ENCODE measurements at places on chromosomes 1 and 21.

- no peak for DNase-seq
Observed at GRCh38 chr1:183285746-183286145, 99.7 kb downstream of the LAMC2 start.

DNA sequence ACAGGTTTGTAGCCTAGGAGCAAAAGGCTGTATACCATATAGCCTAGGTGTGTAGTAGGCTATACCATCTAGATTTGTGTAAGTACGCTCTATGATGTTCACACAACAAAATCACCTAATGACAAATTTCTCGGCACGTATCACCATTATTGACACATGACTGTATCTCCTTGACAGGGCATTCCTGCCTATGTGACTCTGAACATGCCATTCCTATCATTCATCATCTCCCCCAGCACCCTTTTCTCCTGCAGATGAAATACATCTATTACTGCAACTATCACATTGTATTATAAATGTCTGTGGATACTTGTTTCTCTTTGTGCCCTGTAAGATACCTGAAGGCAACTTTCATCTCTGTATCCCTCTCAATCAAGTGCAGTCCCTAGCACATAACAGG lies 29.9 kb downstream of the TP53BP2 start:
- DNase-seq, result no peak

- no peak for DNase-seq
Observed at GRCh38 chr1:84496498-84496897, 9.7 kb upstream of the SPATA1 start.

DNA sequence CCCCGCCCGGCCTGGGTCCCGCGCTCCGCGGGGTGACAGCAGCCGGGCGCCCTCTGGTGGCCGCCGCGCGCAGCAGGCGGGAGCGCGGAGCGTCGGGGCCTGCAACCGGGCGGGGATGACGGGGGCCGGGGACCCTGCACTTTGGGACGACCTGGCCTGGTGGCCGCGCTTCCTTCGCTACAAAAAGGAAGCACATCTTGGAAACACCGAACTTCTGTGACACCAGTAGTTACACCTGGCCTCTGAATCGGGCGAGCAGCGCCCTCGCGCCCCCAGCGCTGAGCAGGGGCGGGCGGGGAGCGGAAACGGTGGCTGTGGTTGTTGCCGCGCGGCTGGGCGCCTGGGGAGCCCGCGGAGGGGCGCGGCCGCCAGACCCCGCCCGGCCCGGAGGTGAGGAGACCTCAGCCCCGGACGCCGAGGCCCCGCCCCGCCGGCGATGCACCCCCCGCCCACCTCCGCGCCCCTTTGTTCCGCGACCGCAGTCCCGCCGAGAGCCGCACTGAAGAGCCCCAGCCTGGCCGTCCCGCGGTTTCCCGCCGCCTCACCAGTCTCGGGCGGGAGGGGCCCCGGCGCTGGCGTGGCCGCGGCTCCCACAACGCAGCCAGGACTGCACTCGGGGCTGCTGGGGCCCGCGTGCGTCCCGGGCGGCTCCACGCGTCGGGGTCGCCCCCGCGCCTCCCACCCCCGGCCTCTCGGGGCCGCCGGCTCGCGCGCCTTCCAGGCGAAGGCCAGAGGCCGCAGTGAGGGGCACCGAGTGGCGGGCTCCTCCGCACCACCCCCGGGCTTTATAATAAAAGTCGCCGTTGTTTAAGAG lies 59.3 kb downstream of the H3-3A start:
- DNase-seq, result peak; percentile 92

DNA sequence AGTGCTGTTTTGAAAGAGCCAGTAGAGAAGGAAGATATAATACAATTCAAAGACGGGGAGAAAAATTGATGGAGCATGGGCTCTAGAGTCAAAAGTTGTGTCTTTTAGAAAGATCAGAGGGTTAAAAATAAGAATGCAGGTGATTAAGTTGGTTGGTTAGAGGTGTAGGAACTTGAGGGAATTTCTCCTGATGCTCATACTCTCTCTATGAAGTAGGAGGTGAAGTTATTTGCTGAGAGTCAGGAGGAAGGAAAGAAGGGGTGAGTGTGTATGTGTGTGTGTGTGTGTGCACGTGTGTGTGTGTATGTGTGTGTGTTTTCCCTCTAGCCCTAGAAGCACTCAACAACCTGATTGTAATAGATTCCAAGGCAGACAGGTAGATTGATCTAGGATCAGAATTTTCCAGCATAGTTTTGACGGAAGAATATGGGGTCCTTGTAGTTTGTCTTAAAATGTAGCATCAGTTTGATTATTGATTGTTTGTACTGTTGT lies 88.3 kb upstream of the MACF1 start:
- DNase-seq, result no peak

DNA sequence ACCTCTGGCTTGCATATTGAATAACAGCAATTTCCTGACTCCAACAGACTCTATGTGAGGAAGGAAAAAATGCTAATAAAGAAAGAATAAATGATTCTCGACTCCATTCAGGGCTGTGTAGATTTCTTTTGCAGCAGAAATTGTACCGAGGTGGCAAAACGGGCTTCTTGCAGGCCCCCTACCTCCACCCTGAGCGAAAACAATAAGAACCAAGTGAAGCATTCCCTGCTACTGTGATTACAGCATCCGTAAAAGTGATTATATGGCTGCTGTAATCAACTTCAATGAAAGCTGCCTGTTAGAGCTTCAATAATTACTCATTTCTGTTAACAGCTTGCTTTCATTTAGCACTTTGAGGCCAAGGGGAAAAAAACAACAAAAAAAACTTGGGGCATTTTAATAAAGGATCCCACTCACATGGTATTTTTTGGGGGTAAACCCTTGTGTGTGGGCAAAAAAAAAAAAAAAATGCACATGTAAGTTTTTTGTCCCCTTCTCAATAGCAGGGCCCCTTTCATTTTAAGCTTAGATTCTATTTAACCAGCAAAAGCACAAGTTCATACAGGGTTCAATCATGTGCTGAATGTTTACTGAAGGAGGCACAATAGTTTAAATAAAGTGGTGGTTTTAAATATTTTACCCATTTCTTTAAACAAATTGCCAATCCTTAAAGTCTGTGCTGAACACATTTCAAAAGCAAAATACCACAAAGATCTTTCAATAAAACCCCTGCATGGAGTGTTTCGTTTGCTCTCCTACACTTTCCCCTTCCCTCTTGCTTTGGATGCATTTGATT lies 271.6 kb downstream of the LMO4 start:
- DNase-seq, result no peak

DNA sequence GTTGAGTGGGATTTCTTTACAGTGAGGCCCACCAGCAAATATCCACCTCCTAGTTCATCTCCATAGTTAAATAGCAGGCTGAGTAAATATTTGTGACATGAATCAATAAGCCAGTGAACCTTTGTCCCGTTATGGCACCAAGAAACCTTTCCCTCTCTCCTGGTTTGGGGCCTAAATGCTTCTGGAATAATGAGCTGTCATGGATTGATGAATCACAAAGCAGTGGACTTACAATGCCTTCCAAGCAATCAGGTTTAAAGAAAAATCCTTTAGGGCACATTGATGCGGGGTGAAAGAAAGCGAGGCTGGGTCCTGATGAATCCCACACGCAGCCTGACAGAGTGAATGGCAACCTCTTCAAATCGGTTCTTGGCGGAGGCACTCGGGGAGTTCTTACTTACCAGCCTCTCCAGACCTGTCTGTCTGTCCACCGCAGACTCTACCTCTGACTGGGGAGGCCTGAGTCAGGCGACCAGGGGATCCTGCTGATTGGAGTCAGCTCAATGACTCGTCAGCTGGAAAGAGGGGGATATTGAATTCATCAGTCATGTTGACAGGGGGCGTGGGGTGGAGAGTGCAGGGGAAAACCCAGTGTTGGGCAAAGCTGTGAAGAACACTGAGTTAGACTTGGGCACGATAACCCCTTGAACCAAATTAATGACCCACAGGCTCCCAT lies 247.3 kb downstream of the PLPP3 start:
- no peak for DNase-seq

GRCh38 chr21:45200581-45201296 lies 87.0 kb downstream of the POFUT2 start:
- no peak for DNase-seq

DNA sequence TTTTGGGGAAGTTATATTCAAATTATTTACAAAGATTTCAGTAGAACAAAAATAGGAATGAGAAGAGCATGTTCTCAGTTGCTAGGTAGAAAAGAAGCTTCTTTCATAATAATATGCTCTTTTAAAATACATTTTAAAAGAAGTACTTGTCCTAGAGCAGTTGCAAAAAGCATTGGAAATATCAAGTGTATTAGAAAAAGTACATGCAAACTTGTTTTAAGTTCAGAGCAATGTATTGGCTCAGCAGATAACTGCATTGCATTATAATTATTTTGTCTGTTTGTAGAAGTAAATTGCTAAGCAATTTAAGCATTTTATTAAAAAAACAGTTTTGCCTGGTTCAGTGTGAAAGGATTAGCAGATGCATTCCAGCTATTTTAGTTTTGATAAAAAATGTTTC lies 806.4 kb downstream of the USP25 start:
- no peak for DNase-seq

- DNase-seq, result no peak
Observed at GRCh38 chr1:2876846-2877245, 75.4 kb upstream of the TTC34 start.

GRCh38 chr1:29230204-29230552 lies 556 bp downstream of the MECR start:
- DNase-seq, result no peak

DNA sequence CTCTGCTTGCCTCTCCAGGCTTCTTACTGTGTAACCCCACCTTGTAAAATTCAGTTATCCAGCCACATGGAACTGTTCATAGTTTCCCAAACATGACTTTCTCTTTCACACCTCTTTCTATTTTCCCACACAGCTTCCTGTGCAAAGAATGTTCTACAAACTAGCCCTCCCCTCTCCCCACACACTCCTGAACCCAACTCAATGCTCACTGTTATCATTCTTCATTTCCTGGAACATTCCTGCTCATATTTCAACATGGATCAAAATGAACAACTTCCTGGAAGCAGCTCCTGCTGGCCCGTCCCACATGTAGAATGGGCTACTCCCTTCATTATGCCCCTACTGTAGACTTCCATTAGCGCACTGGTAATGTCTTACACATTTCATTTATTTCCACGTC lies 7.5 kb upstream of the HSD11B1 start:
- DNase-seq, result no peak

DNA sequence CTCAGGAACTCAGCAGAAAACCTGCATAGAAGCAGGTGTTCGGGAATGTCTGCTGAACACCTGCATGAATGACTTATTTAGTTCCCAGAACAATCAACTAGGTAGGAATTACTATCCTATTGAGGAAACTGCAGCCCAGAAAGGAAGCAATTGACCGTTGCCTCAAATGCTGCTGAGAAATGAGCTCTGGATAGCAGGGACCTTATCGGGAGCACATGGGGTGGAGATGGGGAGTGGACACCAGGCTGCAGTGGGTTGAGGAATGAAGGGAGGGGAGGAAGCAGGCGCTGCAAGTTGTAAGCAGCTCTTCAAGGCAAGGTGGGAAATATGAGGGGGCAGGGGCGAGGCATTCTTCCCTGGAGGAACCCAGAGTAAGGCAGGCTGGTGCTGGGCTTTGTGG lies 10.8 kb upstream of the CDCP2 start:
- DNase-seq, result no peak

DNA sequence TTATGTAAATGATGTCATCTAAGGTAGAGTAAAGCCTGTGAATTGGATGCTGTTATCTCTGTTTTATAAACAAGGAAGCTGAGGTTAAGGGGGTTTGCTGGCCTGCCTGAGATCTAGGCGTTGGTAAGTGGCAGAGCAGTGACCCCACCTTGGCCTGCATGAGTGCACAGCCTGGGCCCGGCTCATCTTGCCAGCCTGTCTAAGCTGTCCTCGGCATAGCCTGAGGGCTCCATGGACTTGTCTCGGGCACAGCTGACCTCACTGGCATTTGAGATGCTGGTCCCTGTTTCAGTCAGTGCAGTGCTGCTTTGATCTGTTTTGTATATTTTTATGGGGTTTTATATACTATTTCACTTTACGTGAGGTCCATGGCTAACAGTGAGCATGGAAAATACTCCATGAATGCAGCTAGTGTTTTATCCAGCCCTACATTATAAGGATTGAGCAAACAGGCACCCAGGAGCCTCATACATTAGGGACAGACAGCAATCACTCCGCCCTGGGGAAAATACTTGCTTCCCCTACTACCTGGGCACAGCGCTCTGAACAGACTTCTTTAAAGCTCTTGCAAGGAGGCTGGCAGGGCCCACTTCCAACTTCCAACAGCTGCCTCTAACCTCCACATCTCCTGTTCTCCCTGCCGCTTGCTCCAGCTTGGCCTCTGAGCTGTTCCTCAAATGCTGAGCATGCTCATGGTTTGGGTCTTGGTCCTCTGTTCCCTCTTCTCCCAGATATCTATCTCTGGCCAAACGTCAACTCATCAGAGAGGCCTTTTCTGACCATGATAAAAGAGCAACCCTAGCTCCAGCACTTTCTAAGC lies 150.6 kb upstream of the HMGB4 start:
- DNase-seq, result no peak

DNA sequence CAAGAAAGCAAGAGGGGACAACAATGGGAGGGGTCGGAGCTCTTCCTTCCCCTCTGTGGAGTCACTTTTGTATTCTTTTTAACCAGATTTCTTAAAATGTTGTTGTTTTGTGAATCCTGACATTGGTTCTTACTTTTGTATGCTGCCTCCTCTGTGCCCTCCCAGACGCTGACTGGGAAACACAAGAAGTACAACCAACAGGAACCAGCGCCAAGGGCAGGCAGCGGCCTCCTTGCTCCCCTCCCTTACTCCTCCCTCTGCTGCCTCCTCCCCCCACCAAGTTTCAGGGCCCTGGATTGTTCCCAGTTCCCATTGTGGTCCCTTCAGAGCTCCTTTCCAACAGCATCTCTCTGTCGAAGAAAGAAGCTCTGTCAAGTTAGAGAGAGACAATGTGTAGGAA lies 111.1 kb downstream of the BRINP2 start:
- no peak for DNase-seq

DNA sequence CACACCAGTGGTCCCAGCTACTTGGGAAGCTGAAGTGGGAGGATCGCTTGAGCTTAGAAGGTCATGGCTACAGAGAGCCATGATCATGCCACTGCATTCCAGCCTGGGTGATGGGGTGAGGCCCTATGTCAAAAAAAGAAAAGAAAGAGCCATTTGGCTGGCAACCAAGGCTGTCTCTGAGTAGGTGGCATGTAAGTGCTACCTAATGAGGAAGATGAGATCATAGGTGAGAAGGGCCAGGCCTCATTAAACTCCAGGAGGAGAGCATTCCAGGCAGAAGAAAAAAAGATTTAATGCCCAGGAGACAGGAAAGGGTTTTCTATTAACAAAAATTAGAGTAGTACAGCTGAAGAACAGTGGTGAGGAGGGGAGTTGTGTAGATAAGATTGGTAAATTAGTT lies 103.4 kb upstream of the ZNF678 start:
- DNase-seq, result no peak

DNA sequence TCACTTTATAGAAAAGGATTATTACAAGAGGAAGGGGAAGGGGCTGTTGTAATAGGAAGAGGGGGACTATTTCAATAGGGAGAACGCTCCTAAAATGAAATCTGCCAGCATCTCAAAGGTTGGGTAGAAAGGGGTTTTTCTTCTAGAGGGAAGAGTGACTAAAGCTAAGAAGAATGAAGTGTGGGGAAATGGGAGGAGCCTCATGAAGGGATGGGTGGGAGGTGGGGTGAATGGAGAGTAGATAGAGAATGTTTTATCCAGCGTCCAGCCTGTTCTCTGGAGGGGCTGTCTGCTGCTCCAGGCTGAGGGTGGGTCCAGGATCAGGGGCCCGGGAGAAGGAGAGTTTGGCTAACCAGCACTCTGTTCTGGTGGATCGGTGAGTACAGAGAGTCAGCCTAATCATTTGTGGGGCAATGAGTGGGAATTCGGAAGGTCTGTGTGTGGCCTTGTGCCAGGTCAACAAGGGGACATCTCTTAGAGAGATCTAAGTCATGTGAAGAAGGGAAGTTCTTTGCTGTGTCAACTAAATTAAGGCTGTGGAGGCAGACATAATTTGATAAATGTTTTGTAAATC lies 25.2 kb downstream of the VN1R5 start:
- DNase-seq, result no peak

GRCh38 chr1:37481289-37482003 lies 7.1 kb downstream of the ZC3H12A start:
- DNase-seq, result no peak
